T-helper 2 cell (primary cell): ENCODE measurements at places on chromosomes 1 and 21.

DNA sequence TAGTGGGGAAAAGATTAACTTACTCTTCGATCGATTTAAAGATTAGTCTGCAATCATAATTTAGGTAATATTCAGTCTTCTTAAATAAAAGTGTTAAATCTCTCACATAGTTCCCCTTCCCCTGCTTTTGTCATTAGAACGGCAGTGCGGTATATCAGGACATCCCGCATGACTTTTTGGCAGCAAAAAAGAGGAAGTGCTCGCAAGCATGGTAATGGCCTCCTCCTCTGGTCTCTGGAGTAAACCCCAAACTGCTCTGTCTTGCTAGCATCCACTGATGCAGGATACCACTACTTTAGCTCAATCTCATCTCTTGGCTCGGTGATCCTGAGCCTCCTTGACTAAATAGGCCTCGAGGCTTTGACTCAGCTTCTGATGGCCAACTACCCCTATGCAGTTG lies 78.7 kb upstream of the VAV3 start:
- no peak for DNase-seq

DNA sequence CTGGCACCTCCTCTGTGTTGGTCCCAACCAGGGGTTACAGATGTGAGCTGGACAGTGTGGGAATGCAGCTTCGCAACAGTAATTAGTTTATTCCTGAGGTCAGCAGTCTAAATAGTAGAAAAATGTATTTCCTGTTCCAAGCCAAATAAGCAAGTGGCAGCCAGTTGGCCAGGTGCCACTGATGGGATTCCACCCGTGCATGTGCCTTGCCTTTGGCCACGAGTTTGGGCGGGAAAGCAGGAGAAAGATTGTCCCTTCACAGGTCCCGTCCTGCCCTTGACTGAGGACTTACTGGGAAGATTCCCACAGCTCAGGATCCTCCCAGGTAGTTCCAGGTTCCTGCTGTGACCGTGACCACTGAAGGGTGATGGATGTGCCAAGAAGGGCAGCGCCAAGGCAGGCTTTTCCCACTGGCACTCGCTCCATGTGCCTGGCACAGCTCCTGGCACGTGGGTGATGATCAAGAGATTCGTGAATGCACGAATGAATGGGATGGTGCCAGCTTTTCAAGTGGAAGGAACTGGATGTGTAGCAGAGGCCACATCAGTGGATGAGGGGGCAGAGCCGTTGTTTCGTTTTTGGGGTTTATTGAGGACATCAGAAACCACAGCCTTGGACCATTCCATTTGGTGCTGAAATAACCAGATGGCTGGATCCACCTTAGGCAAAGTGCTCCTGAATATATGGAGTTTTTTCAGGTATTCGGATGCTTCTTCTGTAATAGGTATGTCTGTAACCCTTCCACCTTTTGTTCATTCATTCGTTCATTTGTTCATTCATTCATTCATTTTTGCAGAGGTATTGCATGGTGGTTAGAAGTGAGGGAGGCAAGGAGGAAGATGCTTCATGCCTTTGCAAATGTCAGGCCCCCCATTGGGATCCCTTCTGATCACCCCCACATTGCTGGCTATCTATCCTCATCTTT lies 62.4 kb upstream of the WNT4 start:
- DNase-seq = no peak

- no peak for DNase-seq
Observed at GRCh38 chr1:235714205-235714897, 64.8 kb upstream of the GNG4 start.

GRCh38 chr1:218351391-218352074 lies 6.4 kb downstream of the TGFB2 start:
- DNase-seq = no peak

GRCh38 chr1:18549106-18549505 lies 68.4 kb downstream of the KLHDC7A start:
- DNase-seq = no peak

DNA sequence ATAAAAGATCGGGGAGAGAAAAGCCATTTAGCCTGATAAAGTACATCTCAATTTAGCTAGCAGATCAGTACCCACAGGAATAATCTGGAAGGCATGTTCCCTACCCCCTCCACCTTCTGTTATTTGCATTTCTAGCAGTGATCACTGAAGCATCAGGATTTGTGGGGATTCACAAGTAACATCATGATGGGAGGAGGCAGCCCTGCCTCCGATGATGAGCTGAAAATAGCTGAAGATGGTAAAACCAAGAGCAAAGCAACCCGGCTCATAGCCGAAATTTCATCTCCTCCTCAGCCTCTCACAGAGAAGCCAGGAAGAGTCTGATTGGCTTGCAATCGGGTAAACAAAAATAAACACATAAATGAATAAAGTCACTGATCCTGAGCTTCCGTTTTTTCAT lies 2.4 kb downstream of the CCSAP start:
- no peak for DNase-seq

DNA sequence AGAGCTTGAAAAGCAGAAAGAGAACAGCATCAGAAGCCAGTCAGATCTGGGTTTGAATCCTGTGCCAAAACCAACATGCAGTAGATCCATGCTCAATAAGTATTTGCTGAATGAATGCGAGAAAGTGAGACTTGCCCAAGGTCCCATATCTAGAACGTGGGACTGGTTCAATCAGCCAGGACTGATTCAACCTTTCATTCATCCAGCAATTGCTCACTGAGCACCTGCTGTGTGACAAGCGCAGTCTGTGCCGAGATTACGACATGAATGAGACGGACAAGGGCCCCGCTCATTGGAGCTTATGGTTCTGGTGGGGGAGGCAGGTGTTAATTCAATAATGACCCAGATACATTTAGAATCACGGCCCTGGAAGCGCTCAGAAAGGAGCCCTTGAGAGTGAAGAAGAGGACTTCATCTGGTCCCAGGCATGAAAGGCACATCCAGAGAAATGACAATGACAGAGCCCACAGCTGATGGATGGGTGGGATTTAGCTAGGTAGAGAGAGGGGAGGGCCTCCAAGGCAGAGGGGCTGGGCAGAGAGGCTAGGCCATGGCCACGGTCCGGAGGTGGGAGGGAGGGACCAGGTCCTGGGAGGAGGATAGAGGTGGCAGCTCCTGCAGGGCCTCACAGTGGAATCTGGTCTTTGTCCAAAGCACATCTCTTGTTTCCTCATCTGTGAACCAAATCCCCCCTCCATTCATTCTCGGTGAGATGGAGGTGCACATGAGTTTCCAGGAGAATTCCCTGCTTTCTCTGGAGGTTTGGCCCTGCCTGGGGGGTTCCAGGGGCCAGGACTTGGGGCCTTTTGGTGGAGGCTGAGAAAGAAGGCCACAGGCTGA lies 4.2 kb upstream of the FAM131C start:
- DNase-seq = no peak

- no peak for DNase-seq
Observed at GRCh38 chr1:56098946-56099345, 480.4 kb downstream of the PLPP3 start.

- no peak for DNase-seq
Observed at GRCh38 chr1:230822092-230822581, 46.2 kb downstream of the C1orf198 start.

- no peak for DNase-seq
Observed at GRCh38 chr1:48678710-48679505, 97.8 kb downstream of the BEND5 start.

DNA sequence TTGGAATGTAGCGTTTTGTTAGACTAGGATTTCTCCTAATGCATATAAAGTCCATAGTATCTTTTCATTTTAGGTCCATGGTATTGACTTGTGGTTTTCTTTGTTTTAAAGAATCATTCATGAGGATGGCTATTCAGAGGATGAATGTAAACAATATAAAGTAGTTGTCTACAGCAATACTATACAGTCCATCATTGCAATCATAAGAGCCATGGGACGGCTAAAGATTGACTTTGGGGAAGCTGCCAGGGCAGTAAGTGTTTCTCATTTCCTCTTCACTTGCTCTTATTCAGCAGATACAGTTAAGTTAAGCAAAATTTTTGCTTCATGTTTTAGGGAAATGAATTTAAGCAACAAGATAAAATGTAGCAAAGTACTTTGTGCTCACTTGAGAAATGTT lies 25.4 kb downstream of the GNAI3 start:
- DNase-seq = no peak

DNA sequence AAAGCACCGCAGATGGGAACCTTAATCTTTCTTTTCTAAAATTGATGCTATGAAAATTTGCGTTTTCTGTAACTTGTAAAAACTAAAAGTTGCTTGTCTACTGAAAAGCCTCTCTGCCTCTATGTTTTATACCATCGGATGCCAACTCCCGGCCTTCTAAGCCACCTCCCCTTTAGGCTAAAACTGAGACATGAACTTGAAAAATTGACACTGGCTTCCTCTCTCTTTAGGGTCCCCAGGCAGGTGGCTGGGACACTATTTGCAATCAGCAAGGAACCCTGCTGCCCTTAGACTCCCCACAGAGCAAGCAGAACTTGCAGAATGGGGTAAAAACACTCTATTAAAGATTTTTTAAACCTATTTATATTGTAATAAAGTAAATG lies 151.1 kb upstream of the CAMK1G start:
- DNase-seq = no peak

- no peak for DNase-seq
Observed at GRCh38 chr1:11653101-11653860, 948 bp downstream of the FBXO2 start.

GRCh38 chr1:179168536-179168935 lies 60.9 kb downstream of the ABL2 start:
- DNase-seq = no peak

GRCh38 chr21:21057349-21058062 lies 59.3 kb downstream of the NCAM2 start:
- DNase-seq = no peak

GRCh38 chr1:42417166-42417565 lies 36.6 kb downstream of the RIMKLA start:
- DNase-seq = no peak

DNA sequence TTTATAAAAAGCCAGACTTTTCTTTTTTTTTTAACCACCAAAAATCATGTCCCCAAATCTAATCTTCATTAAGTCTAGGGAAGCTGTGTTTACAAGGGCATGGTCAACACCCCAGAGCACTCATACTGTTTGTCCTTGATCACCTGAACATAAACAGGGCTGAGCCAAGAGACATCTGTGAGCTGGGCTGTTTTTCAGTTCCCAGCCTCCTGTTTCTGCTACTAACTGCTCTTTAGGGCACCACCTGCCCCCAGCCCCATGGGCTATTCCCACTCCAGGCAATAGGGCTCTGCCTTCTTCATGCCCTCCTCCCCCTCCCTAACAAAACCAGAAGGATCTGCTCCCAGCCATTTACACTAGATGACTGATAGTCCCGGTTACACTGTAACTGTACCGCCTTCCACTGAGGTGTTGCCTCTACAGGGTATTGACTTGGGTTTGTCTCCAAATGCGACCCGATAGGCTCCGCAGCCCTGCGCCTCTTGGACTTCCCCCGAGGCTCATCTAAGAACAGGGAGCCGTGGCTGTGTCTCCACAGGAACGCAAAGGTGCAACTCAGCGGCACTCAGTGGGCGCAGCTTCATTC lies 11.7 kb upstream of the SLC26A9 start:
- DNase-seq = no peak

DNA sequence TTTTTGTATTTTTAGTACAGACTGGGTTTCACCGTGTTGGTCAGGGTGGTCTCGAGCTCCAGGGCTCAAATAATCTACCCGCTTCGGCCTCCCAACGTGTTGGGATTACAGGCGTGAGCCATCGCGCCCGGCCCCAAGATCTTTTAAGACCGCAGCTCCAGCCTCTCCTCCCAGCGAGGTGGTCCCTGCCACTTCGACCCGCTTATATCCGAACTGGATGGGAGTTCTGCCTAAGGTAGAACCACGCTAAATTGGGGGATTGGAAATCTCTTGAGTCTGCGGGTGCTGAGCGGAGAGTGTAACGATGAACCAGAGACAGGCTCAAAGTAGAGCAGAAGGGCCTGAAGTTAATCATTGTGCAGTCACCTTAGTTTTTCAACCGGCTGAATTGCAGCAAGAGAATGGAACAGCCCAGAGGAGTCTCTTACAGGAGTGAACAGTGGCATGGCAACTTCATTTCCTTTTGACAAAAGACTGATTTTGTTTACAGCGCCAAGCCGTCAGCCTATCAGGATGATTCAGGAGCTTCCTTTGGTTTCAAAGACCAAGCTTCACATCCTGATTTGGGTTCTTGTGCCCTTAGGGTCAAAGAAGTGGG lies 726 bp upstream of the CYB5R1 start:
- no peak for DNase-seq

GRCh38 chr1:208387908-208388811 lies 144.0 kb upstream of the PLXNA2 start:
- no peak for DNase-seq

DNA sequence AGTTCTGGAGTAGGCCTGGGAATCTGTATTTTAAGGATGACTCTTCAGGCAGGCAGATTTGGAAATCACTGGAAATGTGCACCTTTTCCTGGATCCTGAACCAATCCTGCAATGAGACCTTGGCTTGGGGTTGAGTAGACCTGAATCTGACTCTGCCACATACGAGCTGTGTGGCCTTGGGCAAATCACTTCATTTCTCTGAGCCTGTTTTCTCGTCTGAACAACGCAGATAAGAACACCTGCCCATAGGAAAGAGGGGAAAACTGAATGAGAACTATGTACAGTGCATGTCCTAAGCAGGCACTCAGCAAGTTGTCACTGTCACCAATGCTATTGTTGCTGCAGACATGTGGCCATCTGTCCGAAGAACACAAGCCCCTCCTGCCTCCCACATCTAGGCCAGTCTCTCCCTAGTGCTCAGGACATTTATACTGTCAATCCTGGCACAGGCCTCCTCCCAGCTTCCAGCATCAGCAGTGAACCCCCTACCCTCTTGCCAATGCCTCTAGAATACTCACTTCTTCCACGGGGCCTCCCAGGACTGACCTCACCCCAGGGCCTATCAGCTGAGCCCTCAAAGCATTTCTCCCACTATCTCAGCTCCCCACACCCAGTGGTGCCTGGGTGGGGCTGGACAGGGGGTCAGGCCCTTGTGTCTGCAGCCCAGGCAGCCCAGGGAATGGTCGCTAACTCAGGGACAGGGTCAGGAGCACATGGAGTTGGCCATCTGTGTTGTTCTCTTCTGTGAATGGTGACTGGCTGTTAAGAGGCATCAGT lies 88.8 kb upstream of the ZBTB40 start:
- DNase-seq = no peak

DNA sequence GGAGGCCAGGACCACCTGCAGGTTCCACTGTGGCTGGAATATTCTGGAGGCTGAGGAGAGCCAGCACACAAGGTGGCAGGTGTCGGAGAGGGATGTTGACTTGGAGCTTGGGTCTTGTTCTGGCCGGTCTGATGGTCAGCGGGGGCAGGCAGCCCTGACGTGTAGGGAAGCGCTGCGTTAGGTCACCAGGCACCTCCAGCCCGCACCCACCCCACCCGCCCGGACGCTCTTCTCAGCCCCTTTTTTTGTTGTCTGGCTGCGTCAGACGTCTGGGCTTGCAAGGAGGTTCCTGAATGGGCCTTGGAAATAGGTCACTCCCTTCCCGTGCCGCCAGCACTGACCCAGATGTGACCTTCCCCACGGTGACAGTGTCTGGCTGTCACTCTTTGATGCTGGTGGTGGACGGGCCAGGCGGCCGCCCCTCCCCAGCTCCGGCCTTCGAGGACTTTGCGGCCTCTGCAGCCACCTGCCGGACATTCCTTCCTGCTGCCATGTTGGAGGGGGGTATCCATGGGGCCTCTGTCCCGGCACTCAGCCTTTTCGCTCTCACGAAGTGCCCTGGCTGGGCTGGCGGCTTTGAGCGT lies 30.1 kb downstream of the SPSB1 start:
- DNase-seq = no peak

GRCh38 chr1:31216016-31216415 lies 23.7 kb downstream of the NKAIN1 start:
- no peak for DNase-seq
